AG10803 (cell line): ENCODE measurements at places on chromosomes 5 and 9.
A peak's percentile ranks its signal among the peaks of the same experiment; 100 is the strongest.

DNA sequence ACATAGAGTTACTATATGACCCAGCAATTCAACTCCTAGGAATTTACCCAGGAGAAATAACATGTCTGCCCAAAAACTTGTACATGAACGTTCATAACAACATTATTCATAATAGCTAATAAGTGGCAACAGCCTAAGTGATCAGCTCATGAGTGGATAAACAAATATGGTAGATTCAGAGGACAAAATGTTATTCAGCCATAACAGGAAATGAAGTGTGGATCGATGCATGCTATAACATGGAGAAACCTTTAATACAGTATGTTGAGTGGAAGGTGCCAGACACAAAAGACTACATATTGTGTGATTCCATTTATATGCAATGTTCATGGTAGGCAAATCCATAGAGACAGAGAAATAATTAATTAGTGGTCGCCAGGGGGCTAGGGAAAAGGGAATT, 22.3 kb upstream of the NR3C1 start:
- DNase-seq = no peak

DNA sequence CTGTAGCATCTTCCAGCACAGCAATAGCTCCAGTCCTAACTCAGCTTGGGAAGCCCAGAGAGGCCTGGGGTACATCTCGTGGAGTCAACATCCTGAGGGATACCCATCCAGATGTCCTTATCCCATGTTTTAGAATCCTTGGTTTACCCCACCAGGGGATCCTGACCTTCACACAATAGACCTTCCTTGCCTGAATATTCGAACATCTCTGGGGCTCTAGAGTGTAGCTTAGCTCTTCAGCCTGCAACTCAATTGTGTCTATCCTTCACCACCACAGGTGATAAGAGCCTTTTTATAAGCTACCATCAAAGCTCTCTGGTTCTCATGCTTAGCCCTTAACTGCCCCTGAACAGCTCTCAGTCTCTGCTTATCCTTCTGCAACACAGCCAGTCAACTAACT, 7.5 kb upstream of the RALGPS1 start:
- no peak for DNase-seq

GRCh38 chr9:71987471-71988371, 72.7 kb downstream of the C9orf57 start:
- DNase-seq = no peak

DNA sequence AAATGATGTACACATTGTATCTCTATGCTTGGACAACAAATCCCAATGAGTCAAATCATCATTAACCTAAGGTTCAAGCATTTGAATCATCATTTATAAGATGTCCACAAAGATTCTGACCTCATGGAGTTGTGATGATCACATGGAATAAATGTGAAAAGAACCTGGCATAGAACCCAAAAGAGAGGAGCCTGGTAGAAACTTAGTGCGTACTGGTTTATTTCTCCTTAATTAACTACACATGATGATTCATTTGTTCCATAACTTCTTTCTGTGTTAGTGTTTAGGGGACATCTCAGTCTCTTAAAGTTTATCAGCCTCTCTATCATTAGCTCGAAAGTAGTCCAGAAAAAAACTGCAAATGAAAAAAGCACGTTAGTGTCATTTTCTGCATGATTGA, 411.6 kb downstream of the BRINP1 start:
- DNase-seq = peak; percentile 8
